T-cell (primary cell): ENCODE measurements at places on chromosomes 4 and X. TPM values are rescaled to one million over a fixed set of nuclear protein-coding genes. Genes with fewer than 3 reads are reported as not detected.

The BANK1 gene
- 2.5 TPM for total RNA-seq

The ELOVL6 gene
- 2.0 TPM for total RNA-seq

GRCh38 chrX:150833454-150834056 is 64.9 kb downstream of the CD99L2 start:
- H3K36me3 ChIP-seq = no peaks in the 10 kb centered on the region
- H3K4me1 ChIP-seq = no peaks in the 10 kb centered on the region
- no peak overlapping the region for H3K27ac ChIP-seq
- no peaks in the 10 kb centered on the region for H3K27me3 ChIP-seq

The EGF gene
- total RNA-seq = not detected

The NXF3 gene
- total RNA-seq = not detected

GRCh38 chr4:106325800-106326199 is 9.4 kb downstream of the AIMP1 start:
- no peaks in the 10 kb centered on the region for H3K4me1 ChIP-seq
- DNase-seq = no peak
- no peaks in the 10 kb centered on the region for H3K27me3 ChIP-seq
- H3K4me3 ChIP-seq = no peak overlapping the region
- H3K27ac ChIP-seq = no peak overlapping the region

- no peaks in the 10 kb centered on the region for H3K36me3 ChIP-seq
- H3K27me3 ChIP-seq = peaks cover 7% of the 10 kb centered on the region
- no peak overlapping the region for H3K27ac ChIP-seq
- no peak overlapping the region for H3K4me3 ChIP-seq
- no peak for DNase-seq
Measured at GRCh38 chrX:39652336-39652735, 445.4 kb downstream of the BCOR start.

DNA sequence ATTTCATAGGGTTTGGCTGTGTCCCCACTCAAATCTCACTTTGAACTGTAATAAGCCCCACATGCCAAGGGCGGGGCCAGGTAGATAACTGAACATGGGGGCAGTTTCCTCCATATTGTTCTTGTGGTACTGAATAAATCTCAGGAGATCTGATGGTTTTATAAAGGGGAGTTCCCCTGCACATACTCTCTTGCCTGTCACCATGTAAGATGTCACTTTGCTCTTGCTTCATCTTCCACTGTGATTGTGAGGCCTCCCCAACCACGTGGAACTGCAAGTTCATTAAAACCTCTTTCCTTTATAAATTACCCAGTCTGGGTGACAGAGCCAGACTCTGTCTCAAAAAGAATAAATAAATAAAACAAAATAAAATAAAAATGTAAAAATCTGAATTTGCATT is 95.9 kb downstream of the PDS5A start:
- DNase-seq = no peak
- H3K27ac ChIP-seq = no peak overlapping the region
- no peak overlapping the region for H3K4me3 ChIP-seq
- peaks cover 51% of the 10 kb centered on the region for H3K36me3 ChIP-seq
- no peaks in the 10 kb centered on the region for H3K4me1 ChIP-seq
- no peaks in the 10 kb centered on the region for H3K27me3 ChIP-seq

DNA sequence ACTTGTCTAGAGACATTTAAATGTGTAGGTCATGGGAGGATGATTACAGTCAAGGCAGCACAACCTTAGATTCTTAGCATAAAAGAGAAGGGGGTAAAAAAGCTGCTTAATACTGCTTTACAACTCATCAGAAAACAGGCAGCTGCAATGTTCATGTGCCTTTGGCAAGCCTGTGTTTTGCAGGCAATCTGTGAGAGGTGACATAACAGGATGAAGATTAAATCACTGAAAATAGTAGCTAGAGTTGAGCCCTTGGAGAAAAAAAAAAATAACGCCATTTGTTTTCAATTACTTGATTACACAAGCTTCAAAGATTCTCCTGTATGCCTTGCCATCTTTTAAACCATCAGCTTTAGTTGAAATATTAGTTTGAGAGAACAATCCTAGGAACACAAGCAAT is 847.6 kb upstream of the LCORL start:
- no peak overlapping the region for H3K4me3 ChIP-seq
- no peaks in the 10 kb centered on the region for H3K4me1 ChIP-seq
- H3K36me3 ChIP-seq = no peaks in the 10 kb centered on the region
- H3K27ac ChIP-seq = no peak overlapping the region

The HTN1 gene
- not detected for total RNA-seq

- DNase-seq = no peak
- H3K36me3 ChIP-seq = no peaks in the 10 kb centered on the region
- no peak overlapping the region for H3K27ac ChIP-seq
- H3K4me3 ChIP-seq = no peak overlapping the region
- peaks cover 92% of the 10 kb centered on the region for H3K27me3 ChIP-seq
Measured at GRCh38 chr4:3864742-3865721, 98.8 kb downstream of the ADRA2C start.

The SLC4A4 gene
- total RNA-seq = 0.86 TPM

DNA sequence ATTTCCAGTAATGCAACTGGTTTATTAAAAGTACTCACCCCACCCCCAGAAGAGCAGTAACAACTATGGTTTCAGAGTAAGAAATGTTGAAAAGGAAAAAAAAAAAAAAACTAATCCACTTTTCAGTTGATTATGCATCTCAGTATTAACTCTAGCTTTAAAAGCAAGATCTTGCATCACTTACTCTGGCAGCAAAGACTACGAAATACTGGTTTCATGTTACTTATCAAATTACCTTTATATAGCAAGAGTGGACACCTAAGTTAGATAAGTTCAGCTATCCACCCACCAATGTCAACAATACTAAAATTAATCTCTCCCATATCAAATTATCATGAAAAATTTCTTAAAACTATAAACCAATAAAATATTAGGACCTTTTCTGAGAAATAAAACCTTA is 105.0 kb downstream of the ABCB7 start:
- H3K27me3 ChIP-seq = no peaks in the 10 kb centered on the region
- H3K36me3 ChIP-seq = no peaks in the 10 kb centered on the region
- H3K27ac ChIP-seq = no peak overlapping the region
- no peak overlapping the region for H3K4me3 ChIP-seq
- no peaks in the 10 kb centered on the region for H3K4me1 ChIP-seq
- DNase-seq = no peak

GRCh38 chr4:578451-579443 is 2.7 kb upstream of the TMEM271 start:
- no peaks in the 10 kb centered on the region for H3K36me3 ChIP-seq
- no peak overlapping the region for H3K4me3 ChIP-seq
- peaks cover 46% of the 10 kb centered on the region for H3K27me3 ChIP-seq
- peaks cover 14% of the 10 kb centered on the region for H3K4me1 ChIP-seq
- no peak overlapping the region for H3K27ac ChIP-seq

GRCh38 chr4:4542774-4543485 is 1.1 kb upstream of the STX18 start:
- H3K4me1 ChIP-seq = peaks cover 21% of the 10 kb centered on the region
- H3K27me3 ChIP-seq = no peaks in the 10 kb centered on the region
- H3K36me3 ChIP-seq = no peaks in the 10 kb centered on the region
- peak overlapping the region; percentile 59 for H3K27ac ChIP-seq
- H3K4me3 ChIP-seq = peak overlapping the region; percentile 85
- DNase-seq = no peak

DNA sequence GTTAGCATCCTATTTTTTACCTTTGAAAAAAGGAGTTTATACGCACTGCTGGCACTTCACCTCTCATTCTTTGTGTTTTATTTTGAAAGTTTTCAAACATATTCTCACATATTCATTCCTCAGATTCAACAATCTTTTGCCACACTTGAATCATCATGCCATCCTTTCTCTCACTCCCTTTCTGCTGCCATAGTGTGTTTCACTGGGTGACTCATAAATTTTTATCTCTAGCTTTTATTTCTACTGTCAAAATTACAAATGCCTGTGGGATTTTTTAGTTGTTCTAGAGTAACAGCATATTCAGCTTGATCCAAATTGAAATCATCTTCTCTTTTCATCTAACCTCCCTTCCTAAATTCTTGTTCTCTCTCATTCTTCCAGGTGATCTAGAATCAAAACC is 28.0 kb downstream of the MFSD8 start:
- no peak overlapping the region for H3K4me3 ChIP-seq
- H3K36me3 ChIP-seq = no peaks in the 10 kb centered on the region
- no peaks in the 10 kb centered on the region for H3K4me1 ChIP-seq

The FAM156B gene
- total RNA-seq = 9.8 TPM

DNA sequence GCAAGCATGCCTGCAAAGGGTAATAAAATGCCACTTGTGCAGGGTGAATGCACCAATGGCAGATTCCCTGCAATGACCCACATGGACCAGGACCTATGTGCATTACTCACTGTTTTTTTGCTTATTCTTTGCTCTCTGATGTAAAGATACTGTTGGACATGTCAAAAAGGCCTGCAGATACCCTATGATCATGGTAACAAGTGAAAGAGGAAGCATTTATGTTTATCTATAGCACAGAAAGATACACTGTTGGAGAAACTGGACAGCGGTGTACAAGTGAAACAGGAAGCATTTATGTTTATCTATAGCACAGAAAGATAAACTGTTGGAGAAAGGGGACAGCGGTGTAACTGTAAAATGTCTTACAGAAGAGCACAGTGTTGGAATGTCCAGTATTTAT is 127.5 kb downstream of the PAPSS1 start:
- no peaks in the 10 kb centered on the region for H3K27me3 ChIP-seq
- no peak for DNase-seq
- H3K27ac ChIP-seq = no peak overlapping the region
- H3K4me1 ChIP-seq = no peaks in the 10 kb centered on the region
- H3K4me3 ChIP-seq = no peak overlapping the region

The EGFL6 gene
- 0.09 TPM for total RNA-seq

GRCh38 chr4:106986486-106986885 is 49.6 kb downstream of the DKK2 start:
- H3K4me1 ChIP-seq = no peaks in the 10 kb centered on the region
- H3K27ac ChIP-seq = no peak overlapping the region
- H3K36me3 ChIP-seq = no peaks in the 10 kb centered on the region
- no peak overlapping the region for H3K4me3 ChIP-seq
- no peaks in the 10 kb centered on the region for H3K27me3 ChIP-seq

The TNMD gene
- not detected for total RNA-seq

- DNase-seq = no peak
- H3K27ac ChIP-seq = no peak overlapping the region
- peaks cover 33% of the 10 kb centered on the region for H3K36me3 ChIP-seq
- H3K4me3 ChIP-seq = no peak overlapping the region
Measured at GRCh38 chr4:103046416-103047290, 27.1 kb upstream of the SLC9B1 start.

The NXF2 gene
- not detected for total RNA-seq

The IGFBP7 gene
- total RNA-seq = 1.9 TPM

The DDIT4L gene
- total RNA-seq = not detected

DNA sequence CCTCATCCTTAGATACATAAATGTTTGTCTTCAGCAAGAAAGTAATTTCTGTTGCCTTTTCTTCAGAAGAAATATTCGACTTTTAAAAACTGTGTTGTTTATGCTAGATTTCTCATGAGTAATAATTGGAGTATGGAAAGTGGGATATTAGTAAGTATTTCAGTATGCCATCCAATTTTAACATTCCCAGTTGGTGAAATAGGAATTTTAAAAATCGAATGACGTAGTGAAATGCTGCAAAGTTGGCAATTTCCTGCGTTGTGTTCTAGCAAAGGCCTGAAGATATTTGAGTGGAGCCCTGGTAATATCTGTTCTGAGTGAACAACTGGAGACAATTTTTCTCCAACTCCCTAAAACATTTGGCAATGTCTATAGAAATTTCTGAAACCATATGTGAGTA is 190.1 kb downstream of the ZNF330 start:
- DNase-seq = no peak
- H3K4me3 ChIP-seq = no peak overlapping the region
- no peak overlapping the region for H3K27ac ChIP-seq
- H3K27me3 ChIP-seq = no peaks in the 10 kb centered on the region

- no peak overlapping the region for H3K4me3 ChIP-seq
- H3K27ac ChIP-seq = no peak overlapping the region
- no peaks in the 10 kb centered on the region for H3K27me3 ChIP-seq
- no peaks in the 10 kb centered on the region for H3K36me3 ChIP-seq
- H3K4me1 ChIP-seq = peaks cover 15% of the 10 kb centered on the region
- no peak for DNase-seq
Measured at GRCh38 chr4:98997166-98997565, 1.6 kb downstream of the METAP1 start.

- H3K27ac ChIP-seq = no peak overlapping the region
- DNase-seq = no peak
- no peak overlapping the region for H3K4me3 ChIP-seq
Measured at GRCh38 chr4:73007526-73008100, 61.9 kb downstream of the COX18 start.

DNA sequence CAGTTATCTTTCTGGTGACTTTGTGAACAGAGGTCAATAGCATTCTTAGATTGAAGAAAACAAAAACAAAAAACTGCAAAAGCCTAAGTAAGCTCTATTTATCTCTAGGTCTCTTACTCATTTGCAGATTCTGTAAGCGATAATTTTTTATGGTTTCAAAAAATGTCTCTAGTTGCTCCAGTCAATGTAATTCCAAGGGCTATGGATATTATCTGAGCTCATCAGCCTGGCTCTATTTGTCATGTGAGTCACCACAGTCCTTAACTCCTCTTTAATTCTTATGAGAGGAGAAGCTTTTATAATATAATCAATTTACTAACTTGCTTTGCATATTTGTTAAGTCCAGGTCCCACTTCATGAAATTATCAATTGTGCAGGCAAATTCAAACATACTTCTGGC is 79.1 kb downstream of the NPFFR2 start:
- DNase-seq = no peak
- no peaks in the 10 kb centered on the region for H3K4me1 ChIP-seq
- no peaks in the 10 kb centered on the region for H3K27me3 ChIP-seq

The COMMD8 gene
- 15.7 TPM for total RNA-seq

DNA sequence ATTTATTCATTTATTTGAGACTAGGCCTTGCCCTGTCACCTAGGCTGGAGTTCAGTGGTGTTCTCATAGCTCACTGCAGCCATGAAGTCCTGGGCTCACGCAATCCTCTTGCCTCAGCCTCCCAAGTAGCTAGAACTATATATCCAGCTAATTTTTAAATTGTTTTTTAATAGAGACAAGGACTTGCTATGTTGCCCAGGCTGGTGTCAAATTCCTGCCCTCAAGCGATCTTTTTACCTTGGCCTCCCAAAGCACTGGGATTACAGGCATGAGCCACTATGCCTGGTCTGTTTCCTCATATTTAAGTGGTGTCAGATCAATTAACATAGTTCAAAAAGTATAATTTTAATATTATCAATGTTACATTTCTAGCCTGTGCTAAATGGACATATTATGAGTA is 68.5 kb downstream of the AFF1 start:
- H3K36me3 ChIP-seq = no peaks in the 10 kb centered on the region
- no peak for DNase-seq
- no peaks in the 10 kb centered on the region for H3K27me3 ChIP-seq
- H3K27ac ChIP-seq = no peak overlapping the region
- no peak overlapping the region for H3K4me3 ChIP-seq
- H3K4me1 ChIP-seq = peaks cover 16% of the 10 kb centered on the region

The IL21 gene
- total RNA-seq = not detected
